HT-29 (cell line): ENCODE measurements at places on chromosomes 16 and 17. TPM values are rescaled to one million over a fixed set of nuclear protein-coding genes. Genes with fewer than 3 reads are reported as not detected.

Gene MYL4
- total RNA-seq, result not detected in 2 replicates

Gene TBC1D3H
- total RNA-seq, result not detected in 2 replicates

Gene TNFRSF13B
- not detected in 2 replicates for total RNA-seq

Gene SOST
- not detected in 2 replicates for total RNA-seq

Gene LPCAT2
- 18.0 and 18.1 TPM in 2 replicates for total RNA-seq

Gene STX1B
- not detected in 2 replicates for total RNA-seq

Gene MT1E
- total RNA-seq, result 493 and 525 TPM in 2 replicates

Gene ITGAX
- total RNA-seq, result 0.15 and 0.26 TPM in 2 replicates

Gene CMTM2
- total RNA-seq, result not detected in 2 replicates

Gene WNK4
- 7.8 and 8.6 TPM in 2 replicates for total RNA-seq

Gene RAMP2
- not detected in 2 replicates for total RNA-seq

Gene MPG
- total RNA-seq, result 332 and 334 TPM in 2 replicates

Gene SEC14L5
- total RNA-seq, result 0.08 TPM in 1 of 2 replicates, not detected in the other

Gene XYLT1
- 0.10 and 0.38 TPM in 2 replicates for total RNA-seq
